ENCODE measurements at places on chromosomes 11 and 22.

- DNase-seq: no peak
These were observed 776.4 kb downstream of the LRRC4C start for GRCh38 chr11:40683010-40683409.

DNA sequence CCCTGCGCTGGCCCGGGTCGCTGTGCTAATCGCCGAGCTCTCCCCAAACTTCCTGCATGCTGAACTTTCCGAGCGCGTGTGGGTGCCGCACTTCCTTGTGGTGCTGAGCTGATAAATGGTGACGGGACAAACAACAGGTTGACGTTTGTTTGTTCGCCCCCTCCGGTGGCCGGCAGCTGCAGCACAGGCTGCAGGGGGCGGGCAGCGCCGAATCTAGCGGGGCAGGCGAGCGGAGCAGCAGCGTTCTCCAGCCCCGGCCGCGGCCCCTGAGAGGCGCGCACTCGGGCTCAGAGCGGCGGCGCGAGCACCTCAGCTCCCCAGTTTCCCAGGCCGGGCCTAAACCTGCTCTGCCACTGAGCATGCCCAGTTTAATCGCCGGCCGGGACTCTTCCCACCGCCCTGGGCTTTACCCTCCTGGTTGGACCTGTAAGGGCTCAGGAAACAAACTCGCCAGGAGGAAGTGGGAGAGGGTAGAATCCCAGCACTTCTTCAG, at the start of gene PDGFD:
PDGFD (minus strand) TSS at position 120 of the 493 bp plus-strand sequence.
- no peak for DNase-seq

DNA sequence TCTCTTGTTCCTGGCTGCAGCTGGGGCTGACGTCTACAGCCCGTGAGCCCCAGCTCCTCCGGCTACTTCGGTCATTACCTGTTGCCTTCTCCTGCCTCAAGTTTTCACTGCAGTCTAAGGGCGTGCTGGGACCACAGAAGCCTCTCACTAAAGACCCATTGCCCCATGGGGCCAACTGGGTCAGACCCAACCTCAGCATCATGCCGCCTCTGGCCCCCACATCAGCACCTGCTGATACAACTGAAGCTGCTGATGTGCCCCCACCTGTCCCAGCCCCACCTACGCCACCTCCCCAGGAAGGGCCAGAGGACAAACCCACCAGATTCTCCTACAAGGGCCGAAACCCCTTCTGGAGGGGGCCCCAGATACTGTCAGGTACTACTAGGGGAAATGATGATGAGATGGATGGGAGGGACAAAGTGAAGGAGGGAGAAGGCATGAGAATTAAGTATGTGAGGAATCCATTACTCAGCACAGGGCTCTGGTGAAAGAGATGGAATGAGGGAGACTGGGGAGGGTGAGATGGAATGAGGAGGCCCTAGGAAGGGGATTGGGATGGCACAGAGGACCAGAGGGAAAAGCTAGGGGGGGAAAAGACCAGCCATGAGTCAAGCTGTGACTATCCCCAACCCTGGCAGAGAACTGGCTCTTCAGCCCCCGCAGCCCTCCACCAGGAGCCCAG, 5.1 kb downstream of the C11orf42 start:
- no peak for DNase-seq

GRCh38 chr11:23765682-23766252, 731.1 kb upstream of the LUZP2 start:
- no peak for DNase-seq

- DNase-seq: no peak
These were observed 167.8 kb downstream of the DLG2 start for GRCh38 chr11:85459304-85459703.

- DNase-seq: no peak
These were observed 18.2 kb downstream of the TEAD1 start for GRCh38 chr11:12692229-12693075.

DNA sequence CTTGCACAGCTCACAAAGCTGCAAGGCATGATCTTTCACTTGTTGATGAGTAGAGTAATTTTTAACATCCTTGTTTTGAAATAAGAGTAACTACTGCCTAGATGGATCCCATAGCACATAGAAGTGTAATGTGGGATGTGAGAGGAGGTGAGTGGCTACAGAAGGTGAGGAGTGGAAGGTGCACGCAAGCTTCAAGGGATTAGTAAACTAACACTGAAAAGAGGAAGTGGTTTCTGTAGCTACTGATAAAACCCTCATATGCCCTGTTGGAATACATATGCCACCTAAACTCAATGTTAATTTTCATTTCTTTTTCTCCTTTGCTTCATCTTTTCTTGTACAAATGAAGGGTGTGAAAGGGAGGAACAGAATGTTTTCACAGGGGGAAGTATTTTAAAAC, 22.0 kb upstream of the CTSC start:
- no peak for DNase-seq

DNA sequence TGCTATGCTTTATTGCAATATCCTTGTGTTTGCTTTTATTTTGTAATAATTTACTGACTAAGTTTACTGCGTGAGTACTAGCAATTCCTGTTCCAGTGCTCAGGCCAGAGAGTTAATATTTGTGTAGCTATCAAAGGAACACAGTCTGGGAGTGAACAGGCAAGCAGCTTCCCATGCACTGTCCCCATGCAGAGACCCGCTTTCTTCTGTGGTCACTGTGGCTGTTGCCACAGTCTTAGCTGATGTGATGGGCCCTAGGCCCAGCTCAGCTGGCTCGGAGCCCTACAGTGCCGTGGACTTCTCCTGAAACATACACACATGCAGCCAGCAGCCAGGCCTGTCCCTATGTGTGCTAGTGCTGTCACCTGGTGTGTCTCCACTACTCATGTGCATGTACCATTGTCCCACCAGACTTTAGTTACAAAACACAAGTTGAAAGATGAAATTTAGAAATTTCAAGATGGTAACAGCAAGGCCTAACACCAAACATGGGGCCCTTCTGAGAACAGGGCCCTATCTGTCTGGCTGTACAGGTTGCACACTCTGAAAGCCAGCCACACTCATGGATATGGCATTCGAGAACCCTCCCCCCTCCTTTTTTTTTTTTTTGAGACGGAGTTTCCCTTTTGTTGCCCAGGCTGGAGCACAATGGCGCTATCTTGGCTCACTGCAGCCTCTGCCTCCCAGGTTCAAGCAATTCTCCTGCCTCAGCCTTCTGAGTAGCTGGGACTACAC, 12.3 kb upstream of the SCUBE2 start:
- no peak for DNase-seq

DNA sequence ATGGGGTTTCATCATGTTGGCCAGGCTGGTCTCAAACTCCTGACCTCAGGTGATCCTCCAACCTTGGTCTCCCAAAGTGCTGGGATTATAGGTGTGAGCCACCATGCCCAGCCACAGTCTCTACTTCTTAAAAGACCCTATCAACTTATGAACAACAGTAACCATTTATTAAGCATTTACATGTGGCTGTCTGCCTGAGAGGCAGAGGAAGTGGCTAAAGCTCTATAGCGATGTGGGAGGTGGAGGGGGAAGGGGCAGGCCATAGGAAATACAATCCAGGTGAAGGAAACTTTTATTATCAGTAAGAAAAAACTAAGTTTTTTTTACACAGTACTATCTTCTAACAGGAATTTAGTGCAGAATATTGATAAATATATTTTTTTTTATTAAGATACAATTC, 87.8 kb upstream of the PHOX2A start:
- DNase-seq: no peak
